ENCODE measurements at places on chromosomes 7 and 10. TPM values are rescaled to one million over a fixed set of nuclear protein-coding genes. Genes with fewer than 3 reads are reported as not detected.

- no peak for DNase-seq
- no peaks in the 10 kb centered on the region for H3K36me3 ChIP-seq
- H3K4me3 ChIP-seq, result peak overlapping the region; percentile 41
- no peaks in the 10 kb centered on the region for H3K4me1 ChIP-seq
- H3K27me3 ChIP-seq, result no peaks in the 10 kb centered on the region
These were observed 38.0 kb upstream of the TARP start for GRCh38 chr7:38311329-38311937.

DNA sequence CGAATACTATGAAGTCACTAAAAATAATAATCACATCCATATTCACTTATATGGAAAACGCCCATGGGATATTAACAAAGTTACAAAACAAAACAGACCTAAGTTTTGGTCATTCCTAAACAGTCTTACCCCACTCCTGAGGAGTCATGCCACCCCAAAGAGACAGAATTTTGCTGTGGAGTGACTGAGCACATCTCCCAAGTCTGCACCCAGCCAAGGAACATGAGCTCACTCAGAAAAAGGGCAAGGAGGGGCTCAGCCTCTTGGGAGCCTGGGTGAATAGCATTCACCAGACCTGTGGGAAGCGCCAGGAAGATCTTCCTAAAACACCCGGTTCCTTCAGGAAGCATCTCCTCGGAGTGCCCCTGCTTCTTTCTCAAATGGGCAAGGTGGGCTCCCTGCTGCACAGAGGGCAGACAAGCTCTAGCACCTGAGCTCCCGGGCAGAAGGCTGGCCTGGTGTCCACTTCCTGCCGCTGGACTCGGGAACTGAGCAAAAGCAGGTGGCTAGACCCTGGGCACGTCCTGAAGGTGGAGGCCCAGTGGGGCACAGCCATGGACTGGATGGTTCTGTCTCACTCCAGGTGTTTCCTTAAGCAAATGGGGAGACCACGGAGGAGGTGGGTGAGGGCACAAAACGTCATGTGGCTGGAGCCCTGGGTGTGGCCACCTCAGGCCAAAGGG, 31.0 kb downstream of the TNS3 start:
- no peak for DNase-seq
- H3K4me3 ChIP-seq, result no peak overlapping the region
- H3K36me3 ChIP-seq, result peaks cover 7% of the 10 kb centered on the region
- H3K27ac ChIP-seq, result peak overlapping the region; percentile 74
- H3K27me3 ChIP-seq, result no peaks in the 10 kb centered on the region

DNA sequence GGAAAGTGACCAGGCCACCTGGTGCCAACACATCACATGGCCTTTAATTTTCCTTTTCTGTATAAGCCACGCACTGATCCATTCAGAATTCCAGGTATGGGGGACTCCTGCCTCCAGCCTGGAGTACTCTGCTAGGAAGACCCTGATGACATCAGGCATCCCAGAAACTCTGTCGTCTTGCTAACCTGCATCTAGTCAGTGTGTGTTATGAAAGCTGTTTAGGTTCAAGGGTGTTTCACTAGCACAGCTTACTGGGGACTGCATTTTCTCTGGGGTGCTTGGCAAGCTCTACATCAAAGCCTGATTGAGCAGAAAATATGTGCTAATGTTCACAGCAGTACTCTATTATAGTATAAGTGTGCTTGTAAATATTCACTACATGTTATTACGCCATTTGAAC, 100.6 kb upstream of the MGMT start:
- no peak for DNase-seq
- H3K27ac ChIP-seq, result no peak overlapping the region
- H3K4me1 ChIP-seq, result no peaks in the 10 kb centered on the region
- no peaks in the 10 kb centered on the region for H3K36me3 ChIP-seq
- no peak overlapping the region for H3K4me3 ChIP-seq

- H3K4me1 ChIP-seq, result no peaks in the 10 kb centered on the region
- no peak overlapping the region for H3K27ac ChIP-seq
- no peaks in the 10 kb centered on the region for H3K36me3 ChIP-seq
- no peak overlapping the region for H3K4me3 ChIP-seq
These were observed 66.8 kb downstream of the LANCL2 start for GRCh38 chr7:55431898-55432297.

- no peaks in the 10 kb centered on the region for H3K27me3 ChIP-seq
- no peak for DNase-seq
- H3K4me3 ChIP-seq, result no peak overlapping the region
- H3K36me3 ChIP-seq, result no peaks in the 10 kb centered on the region
- H3K27ac ChIP-seq, result no peak overlapping the region
These were observed 224.3 kb downstream of the SFMBT2 start for GRCh38 chr10:7186387-7187018.

AKR1C4 gene
- 0.25 TPM for total RNA-seq

DNA sequence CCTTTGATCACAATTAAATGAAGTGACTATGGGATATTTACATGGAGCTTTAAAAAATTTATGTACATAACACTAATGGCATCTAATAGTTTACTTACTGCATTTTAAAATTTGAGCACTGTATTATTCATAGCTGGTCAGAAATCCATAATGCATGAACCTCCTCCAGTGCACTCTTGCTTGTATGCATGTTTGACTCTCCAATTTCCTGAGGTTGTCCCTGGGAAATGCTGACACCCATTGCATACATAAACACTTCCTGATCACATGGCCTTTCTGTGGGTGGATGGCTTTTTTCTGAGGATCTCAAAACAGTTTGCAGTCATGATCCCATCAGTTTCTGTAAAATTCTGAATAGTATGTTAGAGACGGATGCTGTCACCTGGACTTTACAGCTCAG, 577.8 kb downstream of the REEP3 start:
- no peak for DNase-seq
- no peaks in the 10 kb centered on the region for H3K27me3 ChIP-seq
- no peak overlapping the region for H3K4me3 ChIP-seq

DNA sequence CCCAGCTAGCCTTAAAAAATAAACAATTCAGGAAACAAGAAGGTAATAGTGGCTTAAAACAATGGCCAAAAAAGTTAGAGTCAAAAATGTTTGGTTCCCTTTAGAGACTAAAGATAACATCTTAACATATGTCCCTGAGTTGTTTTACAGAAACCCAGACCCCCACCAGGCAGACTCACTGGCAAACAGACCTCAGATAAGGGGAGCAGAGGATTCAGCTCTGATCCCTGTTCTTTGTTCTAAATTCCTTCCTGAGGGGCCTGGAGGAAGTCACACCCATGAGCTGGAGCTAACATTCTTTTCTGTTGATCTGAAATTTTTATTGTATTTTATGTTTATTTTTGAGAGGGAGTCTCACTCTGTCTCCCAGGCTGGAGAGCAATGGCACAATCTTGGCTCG, 247.2 kb downstream of the USP6NL start:
- H3K36me3 ChIP-seq, result no peaks in the 10 kb centered on the region
- DNase-seq, result peak; percentile 39
- peaks cover 5% of the 10 kb centered on the region for H3K4me1 ChIP-seq

GRCh38 chr7:130274296-130274695, 7.6 kb downstream of the CPA2 start:
- no peak overlapping the region for H3K4me3 ChIP-seq
- no peak for DNase-seq
- H3K36me3 ChIP-seq, result no peaks in the 10 kb centered on the region
- peaks cover 6% of the 10 kb centered on the region for H3K4me1 ChIP-seq
- H3K27ac ChIP-seq, result no peak overlapping the region
- H3K27me3 ChIP-seq, result no peaks in the 10 kb centered on the region

CAV2 gene
- total RNA-seq, result 17.6 TPM

DNA sequence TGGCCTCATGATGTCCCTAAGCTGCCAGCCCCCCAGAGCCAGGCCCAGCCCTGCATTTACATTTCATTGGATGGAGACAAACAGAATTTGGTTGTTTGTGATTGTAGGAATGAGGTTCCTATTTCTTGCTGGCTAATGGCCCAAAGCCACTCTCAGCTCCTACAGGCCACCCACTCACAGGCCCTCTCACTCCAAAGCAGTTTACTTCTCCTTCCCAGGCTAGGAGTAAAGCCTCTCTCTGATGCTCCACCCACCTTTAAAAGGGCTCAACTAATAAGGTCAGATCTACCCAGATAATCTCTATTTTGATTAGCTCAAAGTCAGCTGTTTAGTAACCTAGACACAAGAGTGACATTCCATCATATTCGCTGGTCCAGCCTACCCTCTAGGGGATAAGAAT, 11.2 kb upstream of the CUZD1 start:
- H3K36me3 ChIP-seq, result peaks cover 4% of the 10 kb centered on the region
- no peak overlapping the region for H3K4me3 ChIP-seq
- no peaks in the 10 kb centered on the region for H3K27me3 ChIP-seq
- no peak for DNase-seq
